ENCODE measurements at places on chromosomes 5 and 9. TPM values are rescaled to one million over a fixed set of nuclear protein-coding genes. Genes with fewer than 3 reads are reported as not detected.

Gene GPX3
- total RNA-seq: 5,290 TPM

Gene EIF4E1B
- 1.6 TPM for total RNA-seq

Gene AK6
- total RNA-seq: 19.5 TPM

Gene ITGA1
- 49.2 TPM for total RNA-seq

Gene BNC2
- 17.0 TPM for total RNA-seq

Gene RNF183
- 0.98 TPM for total RNA-seq

Gene ACTBL2
- total RNA-seq: not detected

Gene GABRP
- 241 TPM for total RNA-seq

Gene FOXD4L5
- total RNA-seq: not detected

Gene NMUR2
- total RNA-seq: not detected

Gene PCDHB2
- total RNA-seq: 10.8 TPM

Gene TLR4
- 31.1 TPM for total RNA-seq

- no peak for DNase-seq
Measured at GRCh38 chr5:25181249-25181648, 536.5 kb upstream of the CDH10 start.

- DNase-seq: no peak
Measured at GRCh38 chr9:109950710-109951443, 170.9 kb downstream of the PALM2AKAP2 start.

- no peak for DNase-seq
Measured at GRCh38 chr5:158378931-158379330, 520.0 kb upstream of the CLINT1 start.

DNA sequence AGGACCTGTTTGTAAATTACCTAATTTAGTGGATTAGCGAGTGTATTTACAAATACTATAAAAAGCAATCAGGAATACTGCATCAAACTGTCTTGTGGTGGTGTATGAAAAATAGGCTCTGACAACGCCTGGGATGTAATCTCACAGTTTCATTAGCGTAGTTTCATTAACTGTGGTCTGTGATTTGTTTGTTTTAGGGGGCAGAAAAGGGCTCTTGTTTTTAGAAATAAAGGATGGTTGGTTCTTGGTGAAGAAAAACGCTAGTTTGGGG lies 1.4 kb downstream of the SLC44A1 start:
- DNase-seq: no peak

GRCh38 chr5:80540691-80541090 lies 29.4 kb downstream of the ANKRD34B start:
- no peak for DNase-seq

DNA sequence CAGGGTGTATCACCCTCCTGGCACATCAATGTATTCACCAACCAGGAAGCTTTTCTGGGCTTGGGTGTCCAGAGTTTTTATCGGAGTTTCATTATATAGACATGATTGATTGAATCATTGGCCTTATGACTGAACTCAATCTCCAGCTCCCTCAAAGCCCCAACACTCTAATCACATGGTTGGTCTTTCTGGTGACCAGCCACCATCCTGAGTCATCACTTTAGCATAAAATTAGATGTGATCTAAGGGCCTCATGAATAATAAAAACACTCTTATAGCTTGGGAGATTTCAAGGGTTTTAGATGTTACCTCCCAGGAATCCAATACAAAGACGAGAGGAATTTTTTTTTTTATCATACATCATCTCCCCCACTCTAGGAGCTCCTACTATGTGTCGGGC lies 7.7 kb upstream of the PBX3 start:
- DNase-seq: no peak

DNA sequence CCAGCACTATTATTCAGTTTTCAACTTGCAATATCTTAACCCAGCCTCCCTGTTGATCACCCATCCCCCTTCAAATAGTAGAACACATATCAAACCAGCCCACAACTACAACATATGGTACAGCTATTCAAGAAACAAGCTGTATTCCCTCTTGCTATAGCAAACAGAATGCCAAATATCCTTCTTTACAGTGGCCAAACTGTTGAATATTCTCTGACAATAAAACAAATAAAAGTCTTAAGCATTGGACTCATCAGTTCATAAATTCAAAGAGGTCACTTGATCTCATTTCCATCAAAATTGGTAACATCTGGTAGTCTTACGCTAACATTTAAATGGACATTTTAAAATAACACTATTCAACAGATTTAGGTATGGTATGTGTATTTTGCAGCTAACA lies 350.8 kb downstream of the EFNA5 start:
- DNase-seq: no peak

GRCh38 chr5:154583671-154584177 lies 105.7 kb upstream of the HAND1 start:
- DNase-seq: peak; percentile 17

DNA sequence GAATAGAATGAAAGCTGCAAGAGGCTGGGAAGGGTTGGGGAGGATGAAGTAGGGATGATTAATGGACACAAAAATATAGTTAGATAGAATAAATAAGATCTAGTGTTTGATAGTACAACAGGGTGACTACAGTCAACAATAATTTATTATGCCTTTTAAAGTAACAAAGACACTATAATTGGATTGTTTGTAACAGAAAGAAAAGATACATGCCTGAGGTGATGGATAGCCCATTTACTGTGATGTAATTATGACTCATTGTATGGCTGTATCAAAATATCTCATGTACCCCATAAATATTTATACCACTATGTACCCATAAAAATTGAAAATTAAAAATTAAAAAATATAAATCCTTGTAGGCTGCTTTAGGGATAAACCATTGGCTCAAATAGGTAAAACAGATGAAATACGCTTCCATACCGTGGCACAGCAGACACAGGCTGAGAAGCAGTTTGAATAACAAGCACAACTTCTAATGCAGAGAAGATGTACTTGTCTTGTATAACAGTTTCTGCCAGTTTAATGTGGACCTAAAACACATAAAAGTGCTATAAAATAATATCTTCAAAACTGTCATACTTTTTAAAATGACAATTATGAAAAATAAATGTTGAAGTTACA lies 34.9 kb downstream of the APBA1 start:
- no peak for DNase-seq

DNA sequence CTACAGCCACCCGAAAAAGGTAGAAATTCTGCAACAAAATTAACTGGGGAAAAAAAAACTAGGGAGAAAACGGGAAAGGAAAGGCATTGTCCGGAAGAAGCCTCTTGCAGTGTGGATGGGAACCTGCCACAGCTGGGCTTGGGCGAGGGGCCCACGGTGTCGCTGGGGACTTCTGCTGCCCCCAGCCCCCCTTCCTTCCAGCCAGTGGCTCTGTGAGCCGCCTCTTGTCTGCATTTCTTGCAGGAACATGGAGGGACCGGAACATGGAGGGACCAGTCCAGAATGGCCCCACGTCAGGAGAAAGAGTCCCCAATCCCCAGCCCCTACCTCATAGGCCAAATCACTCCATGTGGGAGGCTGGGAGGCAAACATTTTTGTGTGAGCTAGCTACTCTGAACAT lies 36.9 kb upstream of the EXOC3 start:
- no peak for DNase-seq

DNA sequence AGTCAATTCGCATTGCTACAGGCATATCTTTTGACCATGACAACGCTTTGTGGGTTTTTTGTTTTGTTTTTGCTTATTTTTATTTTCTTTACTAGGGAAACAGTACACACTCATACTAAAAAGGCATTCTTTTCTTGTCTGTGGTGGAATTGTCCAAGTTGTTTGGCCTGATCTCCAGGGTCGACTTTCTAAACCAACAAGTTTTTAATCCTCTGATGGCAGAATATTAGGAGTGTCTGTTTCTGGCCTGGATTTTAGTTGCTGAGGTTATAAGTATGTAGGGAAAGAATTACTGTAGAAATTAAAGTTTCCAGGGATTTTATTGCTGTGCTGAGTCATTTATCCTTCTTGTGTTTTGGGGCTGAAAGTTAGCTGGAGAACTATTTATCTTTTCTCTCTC lies 218.5 kb downstream of the TAF11L14 start:
- no peak for DNase-seq

- no peak for DNase-seq
Measured at GRCh38 chr5:56328753-56329560, 95.8 kb upstream of the ANKRD55 start.

- DNase-seq: no peak
Measured at GRCh38 chr5:178547753-178548415, 42.3 kb downstream of the COL23A1 start.

DNA sequence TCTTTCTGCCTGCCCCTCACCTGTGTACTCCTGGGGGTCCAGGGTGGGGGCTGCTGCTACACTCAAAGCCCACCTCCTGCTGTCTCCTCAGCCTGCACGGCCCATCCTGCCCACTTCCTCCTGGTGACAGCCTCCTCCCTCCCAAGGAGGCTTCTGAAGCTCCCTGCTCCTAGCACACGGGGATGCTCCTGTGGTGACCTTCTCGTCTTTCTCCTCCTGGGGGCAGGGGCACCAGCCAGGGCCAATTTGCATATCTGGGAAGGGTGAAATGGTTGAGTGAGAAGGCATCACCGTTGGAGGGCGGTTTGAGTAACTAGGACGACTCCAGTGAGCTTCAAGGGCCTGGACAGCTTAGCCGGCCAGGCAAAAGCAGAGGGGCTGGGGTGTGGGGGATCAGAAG lies 51.9 kb upstream of the COL5A1 start:
- DNase-seq: peak; percentile 28

GRCh38 chr5:143791848-143792731 lies 19.9 kb upstream of the HMHB1 start:
- DNase-seq: no peak

- no peak for DNase-seq
Measured at GRCh38 chr5:108620516-108620915, 127.2 kb upstream of the FER start.

DNA sequence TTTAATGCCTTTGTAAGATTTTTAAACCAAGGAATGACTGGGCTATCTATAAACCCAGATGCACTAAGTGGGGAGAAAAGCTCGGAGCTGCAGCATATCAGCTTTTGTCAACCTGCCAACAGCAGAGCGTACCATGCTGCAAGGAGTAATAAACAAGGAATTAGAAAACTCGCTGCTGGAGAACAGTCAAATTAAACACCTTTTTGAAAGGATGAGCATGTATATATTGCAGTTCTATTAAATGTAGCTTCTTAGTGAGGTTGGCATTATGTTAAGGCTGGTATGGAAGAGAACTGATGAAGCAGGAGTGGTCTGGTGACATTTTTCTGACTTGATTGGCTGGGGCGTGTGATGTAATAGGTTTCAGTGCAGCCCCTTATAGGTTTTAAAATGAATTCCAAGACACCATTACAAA lies 74.7 kb downstream of the PIK3R1 start:
- DNase-seq: no peak

DNA sequence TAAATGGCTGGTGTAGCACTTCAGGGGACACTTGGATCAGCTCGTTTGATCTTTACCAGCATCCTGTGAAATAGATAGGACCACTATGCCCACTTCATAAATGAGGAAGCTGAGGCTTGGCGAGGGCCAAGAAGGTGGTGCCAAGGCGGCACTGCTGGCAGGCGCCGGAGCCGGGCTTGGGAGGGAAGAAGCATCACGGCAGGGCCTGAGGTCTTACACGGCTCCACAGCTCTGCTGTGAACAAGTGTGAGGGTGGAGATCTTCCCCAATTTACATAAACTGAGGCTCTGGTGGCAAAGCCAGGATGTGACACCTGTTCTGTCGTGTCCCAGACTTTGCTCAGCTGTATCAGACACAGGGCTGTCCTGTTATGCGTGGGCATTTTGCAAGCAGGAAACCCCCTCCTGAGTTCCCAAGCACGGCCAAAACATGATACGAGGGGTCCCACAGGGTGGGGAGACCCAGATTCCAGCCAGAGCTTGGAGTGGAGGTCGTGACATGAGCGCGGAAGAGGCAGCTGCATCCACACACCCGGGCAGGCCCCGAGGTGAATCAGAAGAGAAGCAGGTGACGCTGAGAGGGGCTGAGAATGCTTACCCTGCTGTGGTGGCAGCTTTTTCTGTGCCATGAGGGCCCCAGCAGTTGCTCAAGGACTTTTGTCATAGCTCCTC lies 117.5 kb upstream of the BOD1 start:
- DNase-seq: no peak

- no peak for DNase-seq
Measured at GRCh38 chr9:3330792-3331420, 194.9 kb downstream of the RFX3 start.

GRCh38 chr9:118670011-118670953 lies 699.0 kb downstream of the BRINP1 start:
- no peak for DNase-seq

- DNase-seq: no peak
Measured at GRCh38 chr5:58018016-58018415, 441.9 kb downstream of the PLK2 start.

- DNase-seq: peak; percentile 54
Measured at GRCh38 chr9:18473652-18474279, at the start of gene ADAMTSL1. Gene ADAMTSL1 (plus strand): TSS chr9:18474153. CDS start chr9:18474233, 80 bp downstream.

DNA sequence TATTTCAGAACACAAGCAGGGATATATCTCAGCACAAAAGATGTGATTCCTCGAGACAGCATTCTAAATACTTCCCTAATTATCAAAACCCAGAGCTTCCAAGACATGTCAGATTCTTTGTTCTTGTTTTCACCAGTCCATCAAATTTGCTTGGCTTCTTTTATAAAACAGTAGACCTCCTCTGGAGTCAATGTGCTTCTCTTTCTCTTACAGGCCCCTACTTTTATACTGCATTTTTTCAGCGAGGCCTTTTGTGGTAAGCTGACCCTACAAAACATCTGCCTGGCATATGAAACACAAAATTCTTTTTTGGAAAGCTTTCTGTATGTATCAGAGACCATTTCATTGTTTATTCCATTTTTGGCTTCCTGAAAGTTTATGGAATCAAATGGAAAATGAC lies 81.8 kb downstream of the ARSB start:
- DNase-seq: no peak

DNA sequence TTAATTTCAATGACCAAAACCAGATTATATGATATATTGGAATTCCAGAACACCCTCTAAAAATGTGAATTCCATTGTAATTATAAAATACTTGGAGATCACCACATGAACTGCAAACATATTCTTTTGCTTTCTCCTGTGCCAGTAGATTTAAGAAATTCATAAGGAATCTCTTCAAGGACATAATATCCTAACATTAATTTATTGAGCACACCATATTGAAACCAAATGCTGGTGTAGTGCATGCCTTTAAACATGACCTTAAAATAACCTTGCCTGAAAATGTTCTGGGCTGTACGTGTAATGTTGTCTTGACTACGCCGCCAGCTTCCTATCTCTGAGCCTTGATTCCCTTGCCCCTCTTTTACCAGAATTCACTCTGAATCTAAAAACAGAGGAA lies 205.0 kb upstream of the ACTBL2 start:
- DNase-seq: no peak

All from breast epithelium (tissue), 4 donors.